ENCODE measurements at places on chromosomes 12 and 14. TPM values are rescaled to one million over a fixed set of nuclear protein-coding genes. Genes with fewer than 3 reads are reported as not detected.

DNA sequence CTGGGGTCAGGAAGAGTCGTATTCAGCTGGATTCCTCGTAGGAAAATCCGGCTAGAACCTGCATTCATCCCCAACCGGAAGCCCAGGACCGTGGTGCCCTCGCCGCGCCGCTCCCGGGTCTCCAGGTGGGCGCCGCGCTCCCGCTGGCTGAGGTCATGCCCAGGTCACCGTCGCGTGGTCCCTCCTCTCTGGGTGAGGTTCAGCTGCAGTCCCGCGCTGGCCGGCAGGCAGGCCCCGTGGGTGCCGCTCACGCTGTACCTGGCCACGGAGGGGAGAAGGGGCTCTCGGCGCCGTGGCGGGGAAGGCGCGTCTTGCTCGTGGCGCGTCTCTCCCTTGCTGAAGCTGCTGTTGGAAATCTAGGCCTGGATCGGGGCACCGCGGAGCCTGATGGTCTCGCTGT, 44.5 kb downstream of the LRTM2 start:
- no peaks in the 10 kb centered on the region for H3K36me3 ChIP-seq
- no peak for DNase-seq
- peaks cover 8% of the 10 kb centered on the region for H3K27me3 ChIP-seq
- H3K4me1 ChIP-seq = no peaks in the 10 kb centered on the region
- H3K4me3 ChIP-seq = no peak overlapping the region

DNA sequence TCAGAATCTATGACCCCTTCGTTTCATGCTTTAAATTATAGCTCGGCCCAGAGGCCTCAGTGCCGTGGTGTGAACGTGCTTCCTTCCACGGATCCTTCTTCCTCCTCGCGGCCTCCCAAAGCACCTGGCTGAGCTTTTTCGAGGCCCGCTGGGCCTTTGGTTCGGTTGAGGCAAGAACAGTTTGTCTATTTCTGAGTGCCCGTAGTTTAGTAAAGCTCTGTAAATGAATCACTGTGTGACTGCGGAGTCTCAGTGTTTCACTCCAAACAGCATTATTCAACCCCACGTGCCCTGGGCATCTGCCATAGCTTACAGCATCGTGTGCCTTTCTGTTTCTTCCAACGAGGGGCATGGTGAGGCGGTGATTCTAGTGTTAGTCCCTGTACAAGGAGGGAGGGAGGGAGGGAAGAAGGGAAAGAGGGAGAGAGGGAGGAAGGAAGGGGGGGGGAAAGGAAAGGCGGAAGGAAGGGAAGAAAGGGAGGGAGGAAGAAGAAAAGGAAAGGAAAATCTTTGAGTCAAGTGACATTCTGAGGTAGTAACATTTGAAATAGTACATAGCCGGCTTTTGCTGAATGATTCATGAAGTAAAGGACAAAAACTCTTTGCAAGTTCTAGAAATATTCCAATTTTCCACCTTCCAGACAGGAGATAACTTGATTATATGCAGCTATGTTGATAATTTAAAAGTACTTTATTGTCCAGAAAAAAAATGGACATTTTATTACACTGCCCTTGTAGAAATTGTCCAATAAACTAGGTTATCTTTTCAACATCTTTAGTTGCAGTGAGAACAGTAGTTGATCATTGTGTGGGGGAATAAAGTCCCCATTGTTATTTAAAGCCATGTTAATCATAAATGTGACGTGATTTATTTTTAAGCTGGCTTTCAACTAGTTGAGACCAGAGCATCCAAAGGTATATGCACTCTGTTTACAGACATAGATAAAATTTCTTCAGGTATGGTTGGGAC, 1.2 kb upstream of the TRIM9 start:
- DNase-seq = peak; percentile 23
- H3K4me1 ChIP-seq = peaks cover 21% of the 10 kb centered on the region
- H3K36me3 ChIP-seq = no peaks in the 10 kb centered on the region
- no peak overlapping the region for H3K27ac ChIP-seq
- H3K4me3 ChIP-seq = no peak overlapping the region

GRCh38 chr12:26196421-26196716, 996 bp downstream of the SSPN start:
- H3K36me3 ChIP-seq = no peaks in the 10 kb centered on the region
- DNase-seq = no peak

DNA sequence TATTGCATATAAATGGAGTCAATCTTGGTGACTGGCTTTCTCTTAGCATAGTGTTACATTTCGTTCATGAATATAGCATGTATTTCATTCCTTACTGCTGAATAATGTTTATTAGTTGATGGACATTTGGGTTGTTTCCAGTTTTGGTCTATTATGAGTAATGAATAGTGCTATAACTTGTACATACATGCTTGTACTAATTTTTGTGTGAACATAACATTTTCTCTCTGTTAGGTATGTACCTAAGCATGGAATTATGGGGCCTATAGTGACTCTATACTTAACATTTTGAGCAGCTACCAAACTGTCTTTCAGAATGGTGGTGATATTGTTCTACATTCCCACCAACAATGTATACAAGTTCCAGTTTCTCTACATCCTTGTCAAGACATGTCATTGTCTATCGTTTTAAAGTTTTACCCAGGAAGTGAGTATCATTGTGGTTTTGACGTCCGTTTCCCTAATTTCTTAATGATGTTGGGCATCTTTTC, 23.1 kb downstream of the ATP2A2 start:
- no peaks in the 10 kb centered on the region for H3K27me3 ChIP-seq
- peaks cover 25% of the 10 kb centered on the region for H3K4me1 ChIP-seq
- DNase-seq = no peak

- peak overlapping the region; percentile 71 for H3K4me3 ChIP-seq
- peaks cover 22% of the 10 kb centered on the region for H3K4me1 ChIP-seq
- no peaks in the 10 kb centered on the region for H3K27me3 ChIP-seq
- H3K27ac ChIP-seq = peak overlapping the region; percentile 87
- H3K36me3 ChIP-seq = no peaks in the 10 kb centered on the region
Observed at GRCh38 chr14:77761205-77761931, 412 bp upstream of the SNW1 start.

DNA sequence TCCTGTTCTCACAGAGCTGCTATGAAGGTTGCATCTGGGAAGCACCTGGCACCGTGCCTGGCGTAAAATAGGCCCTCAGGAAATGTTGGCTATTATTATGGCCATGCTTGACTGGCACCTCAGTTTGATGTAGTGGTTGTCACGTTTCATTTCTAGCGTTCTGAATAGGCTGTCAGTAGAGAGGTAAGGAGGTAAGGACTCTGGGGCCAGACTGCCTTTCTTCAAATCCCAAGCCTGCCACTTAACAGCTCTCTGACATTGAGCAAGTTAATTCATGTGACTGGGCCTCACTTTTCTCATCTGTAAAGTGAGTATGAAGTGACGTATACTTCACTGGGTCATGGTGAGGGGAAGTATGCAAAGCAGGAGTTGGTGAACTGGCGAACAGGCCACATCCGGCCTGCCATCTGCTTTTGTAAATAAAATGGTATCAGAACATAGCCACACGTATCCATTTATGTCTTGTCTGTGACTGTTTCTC, 196.2 kb downstream of the CACNA1C start:
- H3K27me3 ChIP-seq = no peaks in the 10 kb centered on the region
- H3K27ac ChIP-seq = no peak overlapping the region
- H3K4me1 ChIP-seq = no peaks in the 10 kb centered on the region
- H3K4me3 ChIP-seq = no peak overlapping the region
- no peak for DNase-seq
- no peaks in the 10 kb centered on the region for H3K36me3 ChIP-seq

The MMP14 gene
- 65.3 TPM for total RNA-seq

The RPS6KL1 gene
- total RNA-seq = 8.0 TPM

GRCh38 chr12:120481022-120481767, 11.6 kb upstream of the SRSF9 start:
- no peak for DNase-seq
- H3K36me3 ChIP-seq = no peaks in the 10 kb centered on the region
- no peak overlapping the region for H3K27ac ChIP-seq
- H3K4me1 ChIP-seq = no peaks in the 10 kb centered on the region
- H3K27me3 ChIP-seq = no peaks in the 10 kb centered on the region

The GSG1 gene
- total RNA-seq = 0.66 TPM

- no peak for DNase-seq
- H3K27me3 ChIP-seq = no peaks in the 10 kb centered on the region
- no peak overlapping the region for H3K27ac ChIP-seq
- peaks cover 8% of the 10 kb centered on the region for H3K4me1 ChIP-seq
Observed at GRCh38 chr14:46404865-46405811, 246.4 kb downstream of the RPL10L start.

The CEBPE gene
- not detected for total RNA-seq

GRCh38 chr12:41507286-41507685, 319.2 kb downstream of the PDZRN4 start:
- no peaks in the 10 kb centered on the region for H3K27me3 ChIP-seq
- no peaks in the 10 kb centered on the region for H3K36me3 ChIP-seq
- H3K4me3 ChIP-seq = no peak overlapping the region
- no peaks in the 10 kb centered on the region for H3K4me1 ChIP-seq
- H3K27ac ChIP-seq = no peak overlapping the region

- no peaks in the 10 kb centered on the region for H3K36me3 ChIP-seq
- no peaks in the 10 kb centered on the region for H3K27me3 ChIP-seq
- H3K4me1 ChIP-seq = no peaks in the 10 kb centered on the region
- DNase-seq = no peak
Observed at GRCh38 chr14:51562816-51563215, 88.9 kb upstream of the FRMD6 start.

DNA sequence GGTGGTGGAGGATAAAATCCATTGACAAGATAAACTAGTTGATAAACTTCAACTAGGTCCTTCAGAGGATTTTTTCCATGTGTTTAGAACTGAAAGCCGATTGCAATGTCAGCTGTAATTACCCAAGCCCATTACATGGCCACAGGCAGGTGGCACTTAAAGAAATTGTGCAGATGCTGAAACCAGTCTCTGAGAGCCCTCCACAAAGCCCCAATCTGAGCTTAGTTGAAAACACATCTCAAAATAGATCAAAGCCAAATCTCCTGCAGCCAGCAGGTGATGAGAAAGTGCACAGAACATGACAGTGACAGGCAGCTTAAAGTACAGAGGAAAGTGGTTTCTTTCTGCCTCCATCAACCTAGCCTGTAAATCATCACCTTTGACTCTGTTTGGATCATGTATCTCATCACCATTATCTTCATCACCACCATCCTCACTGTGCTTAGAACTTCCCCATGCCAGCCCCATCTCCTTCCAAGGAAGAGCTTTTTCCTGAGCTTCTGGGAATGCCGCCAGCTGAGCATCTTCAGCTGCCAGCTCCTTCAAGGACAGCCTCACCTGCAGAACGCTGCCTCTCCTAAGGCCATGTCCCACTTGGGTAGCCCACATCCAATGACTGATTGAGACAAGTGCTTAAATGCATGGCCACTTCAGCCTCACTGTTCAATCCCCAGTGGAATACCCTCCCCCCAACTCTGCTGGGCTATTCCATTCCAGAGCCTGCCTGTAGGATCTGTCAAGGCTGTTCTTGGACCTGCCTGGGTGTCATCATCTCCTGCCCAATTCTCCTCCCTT, 219.5 kb upstream of the TMEM132C start:
- DNase-seq = no peak
- H3K4me3 ChIP-seq = no peak overlapping the region
- H3K27ac ChIP-seq = no peak overlapping the region

The FLRT2 gene
- total RNA-seq = 114 TPM

DNA sequence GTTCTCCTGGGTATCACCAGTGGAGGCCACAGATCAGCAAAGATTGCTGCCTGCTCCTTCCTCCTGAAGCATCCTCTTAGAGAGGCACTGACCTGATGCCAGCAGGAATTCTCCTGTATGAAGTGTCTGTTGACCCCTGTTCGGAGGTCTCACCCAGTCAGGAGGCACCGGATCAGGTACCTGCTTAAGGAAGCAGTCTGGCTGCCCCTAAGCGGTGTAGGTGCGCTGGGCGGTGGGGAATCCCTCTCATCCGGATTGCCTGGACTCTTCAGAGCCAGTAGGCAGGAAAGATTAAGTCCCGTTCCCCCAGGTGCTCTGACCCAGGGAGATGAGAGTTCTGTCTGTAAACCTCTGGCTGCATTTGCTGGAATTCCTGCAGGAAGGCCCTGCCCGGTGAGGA, 455.2 kb downstream of the CCDC91 start:
- H3K36me3 ChIP-seq = no peaks in the 10 kb centered on the region
- no peak for DNase-seq
- H3K4me3 ChIP-seq = no peak overlapping the region
- H3K27ac ChIP-seq = no peak overlapping the region
- no peaks in the 10 kb centered on the region for H3K4me1 ChIP-seq
- no peaks in the 10 kb centered on the region for H3K27me3 ChIP-seq

DNA sequence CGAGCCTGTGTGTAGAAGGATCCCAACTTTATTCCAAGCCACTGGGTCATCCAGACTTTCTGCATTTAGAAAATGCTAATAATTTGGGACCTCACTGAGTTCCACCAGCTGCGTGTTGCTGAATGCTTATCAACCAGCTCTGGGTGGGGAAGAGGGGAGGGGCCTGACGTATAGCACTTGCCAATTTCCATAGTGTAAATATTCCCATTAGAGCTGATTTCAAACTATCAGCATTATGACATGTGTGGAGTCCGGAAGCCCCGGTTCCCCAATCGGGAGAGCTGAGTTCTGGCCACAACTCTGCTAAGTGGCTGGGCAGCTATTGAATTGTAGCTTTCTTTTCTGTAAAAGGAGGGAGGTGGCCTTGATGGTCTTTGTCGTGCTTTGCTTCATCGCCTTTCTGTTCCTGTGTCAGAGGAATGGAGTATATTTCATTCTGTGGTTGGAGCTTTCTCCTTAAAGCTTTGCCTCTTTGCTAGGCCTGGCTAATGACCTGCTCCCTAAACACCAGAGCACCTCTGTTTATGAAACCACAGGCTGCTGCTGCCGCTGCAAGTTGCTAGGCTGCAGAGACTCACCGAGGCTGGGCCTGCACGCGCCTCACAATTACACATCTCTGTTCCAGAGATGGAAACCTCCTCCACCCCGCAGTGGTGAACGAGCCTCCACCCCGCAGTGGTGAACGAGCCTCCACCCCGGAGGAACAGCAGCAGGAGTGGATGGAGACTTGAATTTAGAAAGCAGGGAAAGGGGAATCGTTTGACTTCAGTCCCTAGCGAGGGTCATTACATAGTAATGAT, 7.7 kb upstream of the BCL7A start:
- no peak for DNase-seq
- no peaks in the 10 kb centered on the region for H3K36me3 ChIP-seq
- no peak overlapping the region for H3K27ac ChIP-seq
- H3K27me3 ChIP-seq = no peaks in the 10 kb centered on the region
- no peaks in the 10 kb centered on the region for H3K4me1 ChIP-seq

The PPP1R1A gene
- total RNA-seq = 51.4 TPM

The MYO1H gene
- total RNA-seq = not detected

DNA sequence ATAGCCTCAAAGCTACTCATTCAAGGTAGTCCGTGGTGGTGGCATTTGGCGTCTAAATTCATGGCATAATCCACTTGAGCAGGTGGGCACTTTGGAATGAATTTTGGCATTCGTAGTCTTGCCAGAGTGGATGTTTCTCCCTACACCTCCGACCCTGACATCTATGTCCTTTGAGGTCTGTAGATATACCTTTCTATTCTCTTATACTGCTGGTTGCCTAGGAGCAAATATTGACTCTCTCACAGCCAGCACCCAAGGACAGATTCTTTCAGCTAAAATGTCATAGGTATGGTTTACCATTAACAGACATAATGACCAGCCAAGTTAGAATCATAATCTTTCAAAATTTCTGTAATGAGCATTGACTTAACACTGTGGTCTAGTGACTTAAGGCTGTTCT, 47.4 kb upstream of the FLRT2 start:
- H3K27ac ChIP-seq = peak overlapping the region; percentile 75
- no peaks in the 10 kb centered on the region for H3K27me3 ChIP-seq
- H3K36me3 ChIP-seq = no peaks in the 10 kb centered on the region
- peaks cover 68% of the 10 kb centered on the region for H3K4me1 ChIP-seq

- H3K36me3 ChIP-seq = no peaks in the 10 kb centered on the region
- H3K27ac ChIP-seq = no peak overlapping the region
- no peak for DNase-seq
- H3K4me3 ChIP-seq = no peak overlapping the region
- H3K4me1 ChIP-seq = no peaks in the 10 kb centered on the region
- no peaks in the 10 kb centered on the region for H3K27me3 ChIP-seq
Observed at GRCh38 chr14:41783403-41783802, 176.7 kb downstream of the LRFN5 start.

All from body of pancreas (tissue), 4 donors.